Stimulated activated CD8-positive, alpha-beta memory T cell treated with anti-CD3 and anti-CD28 coated beads, Interleukin-7, amount 100 ng/mL, for 1 hour (primary cell): ENCODE measurements at places on chromosomes 3 and 15.

GRCh38 chr3:50303013-50303815 is at the start of gene HYAL1:
HYAL1 (minus strand) TSS chr3:50303574; CDS start chr3:50302956, 618 bp downstream.
- no peak for DNase-seq

- DNase-seq, result no peak
Measured at GRCh38 chr15:66409565-66410108, 22.9 kb downstream of the MAP2K1 start.

- DNase-seq, result no peak
Measured at GRCh38 chr15:59013246-59013873, 25.9 kb downstream of the RNF111 start.

DNA sequence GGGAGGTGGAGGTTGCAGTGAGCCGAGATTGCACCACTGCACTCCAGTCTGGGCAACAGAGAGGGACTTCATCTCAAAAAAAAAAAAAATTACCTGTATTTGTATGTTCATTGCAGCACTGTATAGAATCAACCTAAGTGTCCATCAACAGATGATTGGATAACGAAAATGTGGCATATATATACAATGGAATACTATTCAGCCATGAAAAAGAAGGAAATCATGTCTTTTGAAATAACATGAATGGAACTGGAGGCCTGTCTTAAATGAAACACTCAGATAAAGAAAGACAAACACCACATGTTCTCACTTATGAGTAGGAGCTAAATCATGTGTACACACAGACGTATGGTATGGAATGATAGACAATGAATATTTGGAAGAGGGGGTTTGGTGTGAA is 59.4 kb upstream of the MEF2A start:
- DNase-seq, result no peak

DNA sequence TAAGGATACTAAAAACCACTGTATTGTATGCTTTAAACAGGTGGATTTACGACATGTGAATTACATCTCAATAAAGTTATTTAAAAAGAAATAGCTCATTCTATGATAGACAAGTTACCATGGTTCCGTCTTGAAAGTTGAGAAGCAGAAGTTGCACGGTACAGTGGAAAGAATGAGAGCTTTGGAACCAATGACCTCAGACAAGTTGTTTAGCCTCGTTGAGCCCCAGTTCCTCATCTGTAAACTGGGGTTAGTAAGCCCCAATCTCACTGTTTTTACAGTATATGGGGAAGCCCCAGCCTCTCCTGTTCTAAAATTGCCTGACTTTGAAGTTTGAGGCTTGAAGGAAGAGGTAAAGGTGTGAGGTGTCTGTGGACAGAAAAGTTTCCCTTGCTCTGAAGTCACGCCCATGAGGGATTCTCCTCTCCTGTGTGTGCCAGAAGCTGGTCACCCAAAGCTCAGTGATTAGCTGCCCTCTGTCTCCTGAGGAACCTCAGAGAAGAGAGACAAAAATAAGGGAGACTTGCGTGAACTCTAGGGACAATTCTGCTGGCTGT is 10.0 kb downstream of the CRYGS start:
- DNase-seq, result no peak

DNA sequence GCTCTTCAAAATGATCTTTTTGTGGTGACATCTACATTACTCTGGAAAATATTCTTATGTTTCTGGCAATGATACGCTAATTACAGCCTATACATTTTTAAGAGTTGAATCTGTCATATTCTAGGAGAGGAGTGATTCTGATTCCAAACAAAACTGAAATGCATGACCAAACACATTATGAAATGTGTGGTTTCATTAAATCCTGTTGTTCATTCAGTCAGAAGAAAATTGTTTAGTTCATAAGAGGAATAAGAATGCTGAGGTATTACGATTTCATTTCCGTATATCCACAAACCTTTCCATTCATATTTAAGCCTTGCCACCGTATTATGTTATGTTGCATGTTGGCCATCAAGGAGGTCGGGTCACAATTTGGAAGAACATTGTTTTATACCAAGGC is 345.1 kb downstream of the FEZF2 start:
- no peak for DNase-seq

DNA sequence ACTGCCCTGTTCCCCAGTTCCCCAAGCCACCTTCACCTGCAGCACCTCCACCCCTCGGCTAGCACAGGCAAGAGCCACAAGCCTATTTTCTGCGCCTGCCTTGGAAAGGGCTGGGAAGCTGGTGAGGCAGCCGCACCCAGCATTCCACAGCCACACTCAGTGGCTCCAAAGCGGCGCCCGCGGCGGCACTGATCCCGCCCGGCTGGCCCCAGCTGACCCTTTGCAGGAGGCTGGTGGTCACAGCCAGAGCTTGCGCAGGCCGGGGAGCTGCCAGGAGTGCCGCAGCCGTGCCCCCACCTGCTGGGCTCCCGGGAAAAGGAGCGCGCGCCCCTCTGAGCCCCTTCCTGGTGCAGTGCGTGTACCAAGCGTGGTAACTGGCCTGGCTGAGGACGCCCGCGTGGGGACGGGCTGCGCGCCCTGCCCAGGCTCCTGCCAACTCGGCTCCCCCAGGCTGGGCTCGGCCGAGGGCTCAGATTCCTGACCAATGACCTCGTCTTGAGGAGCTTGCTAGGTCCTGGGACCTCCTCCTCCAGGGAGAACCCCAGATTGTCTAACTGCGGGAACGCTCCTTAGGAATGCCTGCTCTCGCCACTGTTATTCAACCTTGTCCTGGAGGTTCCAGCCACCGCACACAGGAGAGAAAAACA is 13.3 kb downstream of the GRAMD2A start:
- no peak for DNase-seq

- DNase-seq, result no peak
Measured at GRCh38 chr3:79255702-79256101, 512.1 kb downstream of the ROBO1 start.

- no peak for DNase-seq
Measured at GRCh38 chr15:38130205-38130567, 122.5 kb upstream of the SPRED1 start.

DNA sequence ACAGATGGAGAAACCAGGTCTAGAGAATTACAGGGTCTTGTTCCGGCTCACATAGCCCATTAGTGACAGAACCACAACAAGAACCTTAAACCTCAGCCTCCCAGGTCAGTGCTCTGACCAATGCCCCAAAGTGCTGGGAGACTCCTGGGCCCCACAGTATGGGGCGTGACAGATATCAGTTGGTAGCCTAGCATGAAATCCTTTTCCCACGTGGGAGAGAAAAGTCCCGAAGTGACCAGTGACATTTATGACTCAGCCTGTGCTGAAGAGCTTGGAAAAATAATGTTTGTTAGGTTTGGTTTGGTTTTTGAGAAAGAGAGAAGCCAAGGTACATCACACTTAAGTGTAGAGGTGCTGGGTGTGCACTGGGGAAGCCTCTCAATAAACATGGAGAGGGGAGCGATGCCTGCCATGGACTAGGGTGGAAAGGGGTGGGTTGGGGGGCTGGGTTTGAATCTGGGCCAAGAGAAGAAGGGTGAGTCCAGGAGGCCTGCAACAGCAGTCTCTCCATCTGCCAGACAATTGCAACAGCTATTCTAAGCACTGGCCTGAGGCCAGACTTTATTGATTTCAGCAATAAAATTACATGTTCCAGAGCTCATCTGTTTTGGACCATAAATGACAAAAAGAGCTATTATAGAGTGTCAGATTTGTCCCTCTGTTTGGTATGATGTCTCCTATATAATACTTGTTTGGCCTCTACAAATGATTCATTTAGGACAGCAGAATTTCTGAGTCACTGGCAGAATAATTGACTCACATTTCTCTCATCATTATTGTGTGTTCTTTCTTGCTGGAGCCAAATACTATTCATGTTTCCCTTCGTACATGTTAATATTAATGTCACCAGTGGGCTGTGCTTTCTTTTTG is 43.4 kb downstream of the C2CD4A start:
- DNase-seq, result no peak

DNA sequence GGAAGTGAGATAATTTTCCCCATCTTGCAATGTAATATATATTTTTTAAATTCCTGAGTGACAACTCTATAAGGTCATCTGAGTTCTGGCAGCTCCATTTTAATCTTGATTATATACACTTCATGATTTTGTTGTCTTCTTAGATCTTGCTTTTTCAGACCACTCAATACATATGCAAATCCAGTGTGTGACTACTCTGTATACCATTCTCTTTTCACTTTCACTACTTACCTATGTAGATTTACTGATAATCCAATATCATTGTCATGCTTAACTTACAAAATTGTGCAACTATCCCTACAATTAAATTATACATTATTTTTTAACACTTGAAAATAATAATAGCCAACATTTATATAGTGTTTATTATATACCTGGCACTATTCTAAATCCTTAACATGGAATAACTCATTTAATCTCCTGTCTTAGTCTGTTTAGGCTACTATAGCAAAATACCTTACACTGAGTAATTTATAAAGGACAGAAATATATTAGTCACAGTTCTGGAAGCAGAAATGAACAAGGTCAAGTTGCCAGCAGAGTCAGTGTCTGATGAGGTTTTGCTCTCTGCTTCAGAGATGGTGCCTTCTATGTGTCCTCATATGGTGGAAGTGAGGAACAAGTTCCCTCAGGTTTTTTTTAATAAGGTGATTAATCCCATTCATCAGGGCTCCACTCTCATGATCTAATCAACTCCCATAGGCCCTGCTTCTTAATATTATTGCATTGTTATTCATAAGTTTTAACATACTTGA is 338.5 kb downstream of the TUSC7 start:
- no peak for DNase-seq

DNA sequence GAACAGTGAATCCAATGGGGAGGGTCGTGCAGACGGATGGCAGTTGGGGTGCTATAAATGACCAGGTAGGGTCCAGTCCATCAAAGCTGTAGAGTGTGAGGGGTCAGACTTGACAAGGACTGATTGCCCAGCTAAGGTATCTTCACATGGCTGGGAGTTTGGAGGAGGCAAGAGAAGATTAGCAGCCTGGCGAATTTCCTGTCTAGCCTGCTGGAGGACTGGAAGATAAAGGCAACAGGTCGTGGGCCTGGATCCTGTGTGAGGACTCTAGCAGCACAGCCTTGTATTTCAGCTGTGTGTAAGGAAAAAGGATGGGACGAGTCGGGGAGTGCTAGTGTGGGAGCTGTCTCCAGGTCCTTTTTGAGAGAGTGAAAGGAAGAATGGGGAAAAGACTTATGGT is 17.6 kb downstream of the CCR5AS start:
- no peak for DNase-seq

DNA sequence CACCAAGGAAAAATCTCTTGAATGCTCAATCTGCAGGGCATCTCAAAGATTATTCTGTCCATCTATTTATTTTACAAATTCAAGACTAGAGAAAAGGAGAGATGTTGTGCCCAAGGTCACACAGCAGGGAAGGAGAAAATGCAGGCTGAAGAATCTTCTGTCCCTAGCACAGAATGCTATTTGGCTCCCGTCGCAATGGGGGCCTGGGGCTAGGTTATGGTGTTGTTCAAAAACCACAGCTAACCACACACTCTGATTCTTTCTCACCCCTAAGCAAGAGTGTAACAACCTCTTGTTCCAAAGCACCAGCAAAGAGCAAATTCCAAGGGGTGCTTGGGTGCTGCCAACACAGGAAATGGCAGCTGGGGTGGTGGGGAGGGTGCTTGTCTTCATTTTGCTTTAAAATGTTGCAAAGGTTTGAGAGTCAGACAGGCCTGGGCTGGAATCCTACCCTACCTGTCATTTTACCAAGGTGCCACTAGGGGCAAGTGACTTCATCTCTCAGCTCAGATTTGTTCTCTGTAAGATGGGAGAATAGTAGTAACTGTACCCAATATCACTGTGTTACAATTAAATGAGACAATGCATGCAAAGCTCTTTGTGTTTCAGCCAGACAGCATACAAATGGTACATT is 112.5 kb downstream of the ADAMTS9 start:
- DNase-seq, result no peak

- no peak for DNase-seq
Measured at GRCh38 chr3:114809668-114810413, 337.2 kb downstream of the ZBTB20 start.

DNA sequence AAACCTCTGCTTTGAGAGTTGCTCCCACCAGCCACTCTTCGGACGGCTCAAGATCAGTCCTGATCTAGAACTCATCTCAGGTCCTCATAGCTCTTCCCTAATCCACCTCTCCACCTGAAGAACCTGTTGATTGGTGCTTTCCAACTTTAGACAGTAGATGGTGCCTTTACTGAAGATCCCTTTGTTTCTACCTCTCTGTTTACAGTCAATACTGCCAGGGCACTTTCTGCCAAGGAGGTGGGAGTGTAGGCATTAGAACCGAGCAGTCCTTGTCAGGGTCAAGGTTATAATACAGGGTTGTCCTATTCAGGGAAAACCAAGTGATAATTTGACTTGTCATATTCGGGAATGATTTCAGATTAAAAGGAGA is 1.2 kb downstream of the CGNL1 start:
- DNase-seq, result no peak

DNA sequence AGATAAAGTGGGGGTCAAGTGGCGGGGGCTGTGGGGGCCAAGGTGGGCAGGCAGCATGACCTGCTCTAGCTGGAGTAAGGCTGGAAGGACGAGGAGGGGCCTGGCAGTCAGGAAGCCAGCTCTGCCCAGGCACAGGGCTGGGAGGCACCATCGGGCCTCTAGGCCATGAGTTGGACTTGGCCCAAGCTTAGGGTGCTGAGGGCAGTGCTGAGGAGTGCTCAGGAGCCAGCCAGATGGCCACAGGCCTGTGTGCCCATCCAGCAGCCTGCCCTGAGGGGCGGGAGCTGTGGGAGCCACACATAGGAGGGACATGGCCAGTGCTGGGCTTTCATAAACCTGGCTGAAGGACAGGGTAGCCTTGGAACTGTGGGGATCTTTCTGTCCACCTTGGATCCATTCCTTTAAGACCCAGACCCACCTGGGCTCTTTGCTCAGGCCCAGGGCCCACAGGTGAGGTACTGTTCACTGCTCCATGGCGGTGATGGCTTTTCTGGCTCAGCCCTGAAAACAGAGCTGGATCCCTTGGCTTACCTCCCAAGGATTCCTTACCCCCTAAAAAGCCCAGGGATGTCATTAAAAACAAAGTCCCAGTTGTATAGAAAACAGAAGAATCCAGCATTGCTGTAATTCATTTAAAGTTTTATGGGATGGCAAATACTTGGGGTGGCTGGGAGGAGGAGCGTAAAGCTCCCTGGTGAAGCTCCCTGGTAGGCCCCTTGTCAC is 137.0 kb downstream of the DNAJB8 start:
- no peak for DNase-seq

DNA sequence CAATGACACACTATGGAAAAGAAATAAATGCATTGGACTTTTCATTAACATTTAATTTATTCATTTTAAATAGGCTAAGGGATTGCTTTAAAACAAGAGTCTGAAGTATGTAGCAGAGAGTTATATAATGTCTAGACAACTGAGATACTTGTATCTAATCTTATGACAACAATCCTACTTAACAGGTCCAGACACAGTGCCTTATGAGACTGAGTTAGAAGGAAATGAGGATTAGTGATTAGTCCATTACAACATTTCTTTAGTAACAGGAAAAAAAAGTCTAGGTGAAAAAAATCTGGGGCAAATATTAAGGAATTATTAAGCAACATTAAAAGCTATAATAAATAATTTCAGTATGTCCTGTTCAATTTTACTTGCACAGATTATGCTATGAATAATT is 140.6 kb downstream of the MEIS2 start:
- DNase-seq, result no peak

- no peak for DNase-seq
Measured at GRCh38 chr15:66964111-66964738, 101.2 kb upstream of the SMAD3 start.

- DNase-seq, result no peak
Measured at GRCh38 chr15:42602501-42602900, 27.1 kb downstream of the STARD9 start.

- no peak for DNase-seq
Measured at GRCh38 chr15:31446546-31446945, 119.9 kb downstream of the KLF13 start.

- no peak for DNase-seq
Measured at GRCh38 chr3:152198665-152199064, 70.1 kb upstream of the MBNL1 start.
